Sigmoid colon (tissue), 7 donors: ENCODE measurements at places on chromosomes 6 and 20.

DNA sequence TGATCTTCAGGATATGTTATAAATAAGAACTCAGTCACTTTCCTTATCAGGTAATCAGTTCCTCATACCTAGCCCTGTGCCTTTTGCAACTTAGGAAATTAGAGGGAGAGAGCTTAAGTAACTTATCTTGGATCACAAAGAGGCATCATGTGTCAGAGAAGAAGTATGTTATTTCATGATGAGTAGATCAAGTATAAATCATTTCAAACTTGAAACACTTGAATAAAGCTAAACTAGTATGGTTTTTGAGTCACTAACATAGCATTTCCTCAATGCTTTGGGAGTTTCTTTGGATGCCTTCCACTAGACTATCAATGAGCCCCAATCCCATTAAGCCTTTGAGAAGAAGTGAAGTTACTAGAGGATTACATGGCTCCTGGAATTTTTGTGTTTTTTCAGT, 102.6 kb upstream of the TNFAIP3 start:
- no peak for DNase-seq

GRCh38 chr6:160222491-160222890, 36.1 kb downstream of the SLC22A2 start:
- no peak for DNase-seq

DNA sequence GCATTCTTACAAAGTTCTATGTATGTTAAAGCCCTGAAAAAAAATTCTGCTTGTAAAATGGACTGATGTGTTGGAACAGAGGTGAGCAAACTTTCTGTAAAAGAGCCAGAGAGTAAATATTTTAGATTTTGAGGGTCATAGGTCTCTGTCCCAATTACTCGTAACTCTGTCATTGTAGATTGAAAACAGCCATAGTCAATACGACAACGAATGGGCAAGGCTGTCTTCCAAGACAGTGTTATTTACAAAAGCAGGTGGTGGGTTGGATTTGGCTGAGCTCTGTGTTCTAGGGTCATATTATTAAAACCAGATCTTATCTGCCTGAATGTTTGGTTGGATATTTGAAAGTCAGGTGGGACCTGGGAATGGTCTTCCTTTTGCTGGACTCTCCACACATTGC, 135.2 kb downstream of the EYA2 start:
- no peak for DNase-seq

DNA sequence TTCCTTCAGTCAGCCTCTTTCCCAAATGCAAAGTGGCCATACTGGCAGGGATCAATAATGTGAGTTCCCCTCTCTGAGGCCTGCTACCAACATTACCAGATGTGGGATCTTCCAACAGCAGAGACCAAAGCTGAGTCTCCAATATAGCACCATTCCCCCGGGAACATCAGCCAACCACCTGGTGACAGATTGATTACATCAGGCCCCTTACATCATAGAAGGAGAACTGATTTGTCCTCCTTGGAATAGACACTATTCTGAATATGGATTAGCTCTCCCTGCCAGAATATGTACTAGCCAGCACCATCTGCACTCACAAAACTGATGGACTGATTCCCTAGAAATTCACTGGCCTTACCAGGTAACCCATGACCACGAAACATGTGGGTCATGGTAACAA, 61.9 kb upstream of the CARMIL1 start:
- no peak for DNase-seq

DNA sequence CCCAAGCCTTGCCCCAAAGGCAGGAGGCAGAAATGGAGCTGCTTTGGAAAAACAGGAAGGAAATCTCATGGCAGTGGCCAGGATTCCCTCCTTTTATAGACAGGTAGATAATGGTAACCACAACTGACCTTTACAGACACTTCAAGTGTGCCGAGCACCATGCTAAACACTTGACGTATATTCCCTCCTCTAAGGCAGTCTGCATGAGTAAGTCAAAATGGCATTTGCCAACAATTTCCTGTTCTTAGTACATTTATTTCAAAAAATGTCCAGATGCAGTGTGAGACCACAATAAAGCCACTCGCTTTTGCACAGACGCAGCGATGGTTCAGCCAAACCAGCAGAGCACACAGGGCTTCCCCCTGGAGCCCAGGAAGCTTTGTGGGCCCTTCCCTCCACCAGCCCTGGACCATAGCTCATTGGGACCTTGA, 16.5 kb upstream of the GPR6 start:
- no peak for DNase-seq
